ENCODE measurements at places on chromosomes 2 and 18.

DNA sequence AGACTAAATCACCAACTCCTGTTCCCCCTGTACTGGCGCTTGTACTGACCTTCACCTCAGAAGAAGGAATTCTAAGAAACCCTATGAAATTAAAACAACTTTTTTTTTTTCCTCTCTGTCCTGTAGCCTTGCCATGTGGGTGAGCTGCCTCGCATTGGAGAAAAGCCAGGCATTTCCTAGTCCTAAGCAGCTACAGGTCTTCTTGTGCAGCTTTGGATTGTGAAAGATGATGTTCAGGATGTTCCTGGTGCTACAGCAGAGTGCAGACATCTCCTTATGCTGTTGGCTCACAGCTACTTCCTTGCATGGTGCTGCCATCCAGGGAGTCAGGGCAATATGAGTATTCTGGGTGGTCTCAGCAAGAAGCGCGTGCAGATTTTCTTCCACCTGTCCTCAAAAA is 11.9 kb downstream of the PIK3C3 start:
- no peak for DNase-seq

DNA sequence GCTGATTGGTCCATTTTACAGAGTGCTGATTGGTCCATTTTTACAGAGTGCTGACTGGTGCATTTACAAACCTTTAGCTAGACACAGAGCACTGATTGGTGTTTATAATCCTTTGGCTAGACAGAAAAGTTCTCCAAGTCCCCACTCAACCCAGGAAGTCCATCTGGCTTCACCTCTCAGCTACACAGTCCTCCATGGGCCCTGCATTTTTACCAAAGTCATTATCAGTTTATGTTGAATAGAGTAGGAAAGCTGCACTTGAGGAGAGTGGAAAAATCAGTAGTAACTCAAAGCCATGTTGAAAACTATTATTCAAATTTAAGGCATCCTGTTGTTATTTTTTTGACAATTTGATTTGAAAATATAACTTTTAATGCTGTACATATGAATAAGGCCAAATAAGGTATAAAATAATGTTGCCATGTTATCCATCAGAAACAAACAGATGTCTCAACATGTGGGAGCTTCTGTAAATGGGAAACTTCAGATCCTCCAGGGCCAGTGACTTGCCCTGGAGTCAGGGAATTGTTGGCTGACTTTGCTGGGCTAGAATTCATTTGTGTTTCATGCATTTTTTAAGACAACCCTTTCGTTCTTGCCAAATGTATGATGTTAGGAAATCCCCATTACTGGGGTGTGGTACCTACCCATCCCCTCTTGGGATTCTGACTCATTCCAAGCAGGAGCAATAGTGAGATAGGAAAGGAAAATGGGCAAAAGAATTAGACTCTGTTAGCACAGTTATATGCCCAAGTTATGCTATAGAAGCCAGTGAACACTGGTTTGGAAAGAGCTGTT is 37.8 kb upstream of the CCDC195 start:
- no peak for DNase-seq

DNA sequence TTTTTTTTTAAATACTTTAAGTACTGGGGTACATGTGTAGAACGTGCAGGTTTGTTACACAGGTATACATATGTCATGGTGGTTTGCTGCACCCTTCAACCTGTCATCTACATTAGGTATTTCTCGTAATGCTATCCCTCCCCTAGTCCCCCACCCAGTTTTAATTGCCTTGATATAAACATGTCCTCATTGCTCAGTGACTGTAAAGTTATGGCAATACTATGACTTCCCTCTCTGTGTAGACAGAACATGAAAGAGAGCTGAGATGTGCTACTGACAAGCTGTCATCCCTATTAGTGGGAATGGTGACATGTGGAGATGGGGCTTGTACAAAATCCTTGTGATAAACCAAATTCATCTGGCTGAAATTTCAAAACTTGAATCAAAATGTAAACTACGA is 449.7 kb upstream of the TRIB2 start:
- DNase-seq, result no peak

- no peak for DNase-seq
Measured at GRCh38 chr2:66495788-66496640, 61.1 kb downstream of the MEIS1 start.

DNA sequence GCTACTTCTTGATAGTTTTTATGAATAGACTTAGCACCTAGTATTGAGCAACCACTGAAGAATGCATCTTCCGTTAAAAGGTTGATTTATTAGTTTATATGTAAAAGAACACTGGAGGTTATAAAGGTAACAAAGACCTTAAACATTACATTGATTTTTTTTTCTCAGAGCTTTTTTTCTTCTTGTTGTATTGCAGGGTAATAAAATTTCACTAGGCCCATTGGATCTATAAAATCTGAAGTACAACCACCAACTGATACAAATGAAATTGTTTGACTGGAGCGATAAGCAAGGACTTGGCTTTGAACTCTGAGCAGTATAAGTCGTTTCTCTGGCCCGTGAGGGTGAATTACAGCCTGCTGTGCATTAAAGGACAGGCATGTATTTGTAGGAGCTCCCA is 344.0 kb downstream of the LRRTM1 start:
- no peak for DNase-seq

DNA sequence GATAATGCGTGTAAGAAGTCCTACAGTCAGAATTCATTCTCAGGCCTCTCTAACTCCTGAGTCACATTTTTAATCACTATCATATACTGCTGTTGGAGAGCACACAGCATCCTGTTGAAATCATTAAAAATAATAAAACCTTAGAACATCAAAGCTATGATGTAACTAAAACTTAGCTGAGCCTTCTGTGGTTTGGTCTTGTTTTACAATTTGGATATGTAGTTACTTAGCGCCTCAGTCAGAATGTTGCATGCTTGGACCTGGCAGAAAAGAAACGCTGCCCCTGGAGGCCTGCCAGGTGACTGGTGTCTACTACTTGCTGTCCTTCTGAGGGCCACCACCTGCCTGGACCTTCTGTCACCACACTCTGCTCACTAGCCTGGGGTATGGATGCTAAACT is 261.1 kb upstream of the RASGRP3 start:
- no peak for DNase-seq

- no peak for DNase-seq
Measured at GRCh38 chr2:201327678-201328077, 29.5 kb downstream of the FLACC1 start.

GRCh38 chr2:224909885-224910573 is 132.2 kb downstream of the DOCK10 start:
- no peak for DNase-seq

Measured in activated naive CD4-positive, alpha-beta T cell treated with Interleukin-2 at 50 U/mL for 16 hours (primary cell).